T-helper 1 cell (primary cell): ENCODE measurements at places on chromosomes 5 and 9.
A peak's percentile ranks its signal among the peaks of the same experiment; 100 is the strongest.

GRCh38 chr9:129348890-129349664 is 171.0 kb upstream of the IER5L start:
- DNase-seq: no peak

- no peak for DNase-seq
These were observed 3.8 kb upstream of the NPDC1 start for GRCh38 chr9:137049544-137050449.

DNA sequence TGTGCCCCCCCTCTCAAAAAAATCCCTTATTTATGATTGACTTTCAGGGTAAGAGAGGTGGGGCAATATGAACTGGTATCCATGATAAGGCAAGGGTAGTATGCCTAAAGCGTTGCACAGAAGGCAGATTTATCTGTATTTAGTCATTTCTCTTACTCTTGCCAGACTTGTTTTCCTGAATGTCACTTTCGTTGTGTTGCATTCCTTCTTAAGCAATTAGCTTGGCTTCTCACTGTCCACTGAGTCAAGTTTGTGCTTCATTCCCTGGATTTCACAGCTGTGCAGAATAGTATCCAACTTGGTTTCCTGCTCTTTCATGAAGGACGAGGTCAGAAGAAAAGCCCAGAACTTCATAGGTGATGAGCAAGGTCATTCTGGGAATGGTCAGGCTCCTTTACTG is 301.5 kb upstream of the ACTBL2 start:
- no peak for DNase-seq

DNA sequence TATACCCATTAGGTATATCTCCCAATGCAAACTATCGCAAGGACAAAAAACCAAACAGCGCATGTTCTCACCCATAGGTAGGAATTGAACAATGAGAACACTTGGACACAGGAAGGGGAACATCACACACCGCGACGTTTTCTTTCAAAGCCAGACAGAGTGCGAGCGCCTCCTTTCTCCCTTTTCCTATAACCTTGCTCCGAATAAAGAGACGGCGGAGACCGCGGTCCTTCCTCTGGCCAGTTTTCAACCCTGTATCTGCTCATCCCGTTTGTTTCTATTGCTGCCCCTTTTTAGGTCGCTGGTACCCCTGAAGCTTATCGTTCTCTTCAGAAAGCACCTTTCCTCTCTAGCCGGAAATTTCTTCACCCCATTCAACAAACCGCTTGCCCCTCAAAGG is 1.3 kb downstream of the LVRN start:
- no peak for DNase-seq

DNA sequence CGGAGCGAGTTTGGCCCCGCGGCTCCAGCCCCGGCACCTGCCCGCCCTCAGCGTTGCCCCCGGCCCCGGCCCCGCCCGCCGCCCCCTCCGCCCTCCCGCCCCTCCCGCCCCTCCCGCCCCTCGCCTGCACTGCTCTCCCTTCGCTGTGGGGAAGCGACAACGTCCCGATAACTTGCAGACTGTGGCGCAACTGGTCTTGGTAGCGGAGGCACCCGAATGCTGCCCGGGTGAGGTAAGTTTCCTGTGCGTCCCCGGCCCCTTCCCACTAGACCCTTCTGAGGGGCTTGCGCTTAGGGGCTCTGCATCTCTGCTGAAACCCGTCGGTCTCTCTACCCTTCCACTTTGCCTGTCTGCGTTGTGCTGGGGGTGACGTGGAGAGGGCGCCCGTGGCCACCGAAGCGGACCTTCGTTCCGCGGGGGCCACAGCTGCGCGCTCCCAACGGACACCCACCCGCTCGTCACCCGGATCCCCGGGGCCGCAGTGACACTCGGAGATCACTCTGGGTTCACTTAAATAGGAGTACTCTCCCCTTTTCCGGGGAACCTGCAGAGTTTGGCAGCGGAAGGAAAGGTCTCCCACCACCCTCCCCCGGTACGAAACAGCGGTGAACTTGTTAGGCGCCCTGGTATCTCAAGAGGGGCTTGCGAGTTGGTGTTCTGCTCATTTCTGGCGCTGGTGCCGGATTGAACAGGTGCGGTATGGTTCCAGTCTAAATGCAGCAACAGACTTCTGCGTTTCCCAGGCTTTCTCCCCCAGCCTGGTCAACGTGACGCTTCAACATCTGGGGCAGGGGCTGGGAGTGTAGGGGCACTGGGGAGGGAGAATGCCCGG is 707 bp downstream of the PIP5K1B start:
- DNase-seq: no peak

GRCh38 chr5:32388432-32389129 is 56.0 kb downstream of the ZFR start:
- peak; percentile 33 for DNase-seq

GRCh38 chr5:37721447-37721871 is 118.4 kb downstream of the GDNF start:
- DNase-seq: no peak

GRCh38 chr5:7261049-7261448 is 134.9 kb upstream of the ADCY2 start:
- peak; percentile 2 for DNase-seq

DNA sequence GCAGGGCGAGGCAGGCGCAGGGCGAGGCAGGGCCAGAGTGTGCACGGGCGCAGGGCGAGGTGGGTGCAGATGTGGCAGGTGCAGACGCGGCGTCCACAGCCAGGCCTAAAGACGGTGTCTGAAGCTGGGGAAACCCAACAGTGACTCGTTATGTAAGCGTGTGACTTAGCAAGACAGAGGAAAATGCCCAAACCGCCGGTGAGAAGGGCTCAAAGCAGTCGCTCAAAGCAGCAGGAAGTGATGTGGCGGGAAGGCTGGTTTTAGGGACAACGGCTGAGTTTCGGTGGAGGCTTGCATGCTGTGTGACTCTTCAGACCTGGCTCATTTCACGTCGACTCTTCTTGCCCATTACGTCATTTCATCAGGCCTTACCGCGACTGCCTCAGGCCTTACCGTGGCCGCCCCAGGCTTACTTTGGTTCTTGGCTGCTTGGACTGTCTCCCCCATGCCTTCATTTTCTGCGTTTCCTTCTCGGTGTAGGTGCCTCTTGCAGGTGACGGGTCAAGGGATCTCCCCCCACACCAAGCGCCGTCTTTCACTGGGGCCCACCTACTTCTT is 50.5 kb upstream of the EXOC3 start:
- peak; percentile 99 for DNase-seq

DNA sequence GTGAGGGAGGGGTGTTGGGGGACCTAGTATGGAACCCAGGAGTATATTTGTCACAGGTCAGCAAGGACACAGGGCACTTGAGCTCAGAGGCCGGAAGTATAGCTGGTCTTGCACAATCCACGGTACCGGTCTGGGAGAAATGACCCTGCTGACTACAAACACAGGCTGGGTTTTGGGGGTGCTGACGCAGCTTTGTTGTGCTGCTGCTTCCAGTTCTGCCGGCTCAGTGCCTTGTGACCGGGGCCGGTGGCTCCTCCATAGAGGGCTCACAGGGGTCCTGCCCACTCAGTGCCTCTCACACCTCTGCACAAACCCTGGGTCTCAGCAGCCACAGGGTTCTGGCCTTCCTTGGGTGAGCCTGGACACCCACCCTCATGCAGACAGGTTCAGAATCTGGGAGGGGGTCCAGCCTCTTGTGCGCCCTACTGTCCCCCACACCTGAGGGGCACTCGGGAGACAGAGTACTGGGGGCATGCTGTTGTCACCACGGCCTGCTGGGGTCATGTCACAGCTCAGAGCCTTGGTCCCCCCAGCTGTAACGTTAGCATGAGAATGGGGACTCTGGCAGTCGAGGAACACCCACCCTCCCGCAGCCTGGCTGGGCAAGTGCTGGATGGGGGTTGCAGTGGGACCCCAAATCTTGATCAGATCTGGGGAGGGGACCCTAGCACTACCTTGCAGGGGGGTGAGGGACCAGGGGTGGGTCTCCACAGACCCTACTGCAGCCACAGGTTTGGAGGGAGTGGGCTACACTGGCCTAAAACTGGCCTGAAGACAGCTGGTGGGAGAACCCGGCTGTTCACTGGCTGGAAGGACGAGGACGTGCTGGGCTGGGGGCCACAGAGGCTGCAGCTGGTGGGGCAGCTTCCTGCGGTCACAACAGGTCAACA is 17.7 kb downstream of the NINJ1 start:
- DNase-seq: no peak

GRCh38 chr5:107766439-107766838 is 95.7 kb upstream of the EFNA5 start:
- DNase-seq: no peak

GRCh38 chr5:140221697-140222223 is 46.8 kb downstream of the CYSTM1 start:
- no peak for DNase-seq

GRCh38 chr9:111482694-111483438 is 1.3 kb downstream of the ECPAS start:
- peak; percentile 45 for DNase-seq

- DNase-seq: peak; percentile 40
These were observed 12.5 kb downstream of the OR2S2 start for GRCh38 chr9:35945341-35946018.

DNA sequence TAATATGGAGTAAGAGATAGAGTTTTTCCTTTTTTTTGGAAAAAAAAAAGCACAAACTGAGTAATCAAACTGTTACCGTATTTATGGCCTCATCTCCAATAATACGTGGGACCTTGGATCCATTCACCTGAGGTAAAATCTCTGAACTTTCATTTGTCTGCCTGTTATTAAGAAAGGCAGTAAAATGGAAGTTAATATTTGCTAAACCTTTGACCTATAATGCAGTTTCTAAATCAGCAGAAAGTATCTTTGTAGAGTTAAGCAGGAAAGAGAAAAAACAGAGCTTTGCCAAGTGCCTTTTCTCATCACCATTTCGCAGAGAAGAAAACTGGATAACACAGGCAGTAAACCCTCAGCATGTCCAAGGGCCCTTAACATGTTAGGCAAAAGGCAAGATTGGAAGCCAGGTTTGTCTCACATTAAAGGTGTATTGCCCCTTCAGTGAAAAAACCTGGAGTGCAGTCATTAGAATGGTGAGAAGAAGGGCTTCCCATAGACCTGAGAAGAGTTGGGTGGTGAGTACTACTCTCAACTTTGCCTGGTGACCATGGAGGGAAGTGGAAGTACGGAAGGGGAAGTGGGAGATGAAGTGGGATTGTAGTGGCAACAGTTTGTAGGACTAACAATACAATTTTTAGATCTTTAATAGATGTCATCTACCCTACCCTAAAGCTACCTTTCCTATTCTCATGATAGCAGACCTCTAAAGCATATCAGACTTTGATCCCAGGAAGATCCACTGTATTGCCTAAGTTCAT is 65.4 kb upstream of the GRAMD2B start:
- DNase-seq: no peak

DNA sequence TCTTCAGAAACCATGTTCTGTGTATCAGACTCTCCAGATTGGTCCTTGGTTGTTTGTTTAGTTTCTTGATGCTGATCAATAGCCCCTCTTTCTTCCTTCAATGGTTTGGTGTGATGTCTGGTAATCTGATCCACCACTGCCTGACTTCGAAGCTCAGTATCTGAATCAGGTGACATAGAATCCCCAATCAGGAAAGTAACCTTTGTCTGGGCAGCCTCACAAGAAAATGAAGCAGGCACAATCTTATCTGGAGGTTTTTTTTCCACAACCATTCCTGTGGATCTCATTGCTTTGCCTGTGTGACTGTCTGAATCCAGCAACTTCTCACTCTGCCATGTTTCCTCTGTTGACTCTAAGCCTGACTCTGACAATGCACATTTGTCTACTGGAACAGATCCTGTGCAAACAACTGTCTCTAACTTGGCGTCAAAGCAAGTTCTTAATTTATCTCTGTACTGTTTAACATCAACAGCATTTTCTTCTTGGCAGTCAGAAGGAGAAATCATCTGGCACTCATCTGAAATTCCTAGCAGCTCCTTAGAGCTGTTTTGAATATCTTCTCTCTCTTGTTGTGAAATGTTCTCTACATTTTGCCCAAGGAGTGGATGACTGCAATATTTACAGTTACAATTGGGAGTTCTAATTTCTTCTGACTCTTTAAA is 37.1 kb upstream of the RAPGEF6 start:
- no peak for DNase-seq

- DNase-seq: no peak
These were observed at the start of gene NCS1 for GRCh38 chr9:130172161-130172857. TSS of gene NCS1 (plus strand) at chr9:130172404. CDS start at chr9:130172664, 260 bp downstream.

- no peak for DNase-seq
These were observed 15.1 kb downstream of the PRKACG start for GRCh38 chr9:68998812-68999211.

DNA sequence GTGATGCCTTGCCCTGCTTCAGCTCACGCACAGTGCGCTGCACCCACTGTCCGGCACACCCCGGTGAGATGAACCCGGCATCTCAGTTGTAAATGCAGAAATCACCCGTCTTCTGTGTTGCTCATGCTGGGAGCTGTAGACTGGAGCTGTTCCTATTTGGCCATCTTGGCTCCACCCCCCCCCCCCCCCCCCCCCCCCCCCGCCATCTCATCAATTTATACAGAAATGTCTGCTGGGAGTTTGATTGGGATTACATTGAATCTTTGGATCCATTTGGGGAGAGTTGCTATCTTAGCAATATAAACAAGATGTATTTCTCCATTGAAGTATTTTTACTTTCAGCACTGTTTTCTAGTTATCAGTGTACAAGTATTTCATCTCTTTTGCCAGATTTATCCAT is 55.2 kb downstream of the RIC1 start:
- no peak for DNase-seq

- no peak for DNase-seq
These were observed 10.4 kb downstream of the NR6A1 start for GRCh38 chr9:124760719-124761118.

GRCh38 chr5:83973925-83974815 is 253.5 kb upstream of the HAPLN1 start:
- no peak for DNase-seq

DNA sequence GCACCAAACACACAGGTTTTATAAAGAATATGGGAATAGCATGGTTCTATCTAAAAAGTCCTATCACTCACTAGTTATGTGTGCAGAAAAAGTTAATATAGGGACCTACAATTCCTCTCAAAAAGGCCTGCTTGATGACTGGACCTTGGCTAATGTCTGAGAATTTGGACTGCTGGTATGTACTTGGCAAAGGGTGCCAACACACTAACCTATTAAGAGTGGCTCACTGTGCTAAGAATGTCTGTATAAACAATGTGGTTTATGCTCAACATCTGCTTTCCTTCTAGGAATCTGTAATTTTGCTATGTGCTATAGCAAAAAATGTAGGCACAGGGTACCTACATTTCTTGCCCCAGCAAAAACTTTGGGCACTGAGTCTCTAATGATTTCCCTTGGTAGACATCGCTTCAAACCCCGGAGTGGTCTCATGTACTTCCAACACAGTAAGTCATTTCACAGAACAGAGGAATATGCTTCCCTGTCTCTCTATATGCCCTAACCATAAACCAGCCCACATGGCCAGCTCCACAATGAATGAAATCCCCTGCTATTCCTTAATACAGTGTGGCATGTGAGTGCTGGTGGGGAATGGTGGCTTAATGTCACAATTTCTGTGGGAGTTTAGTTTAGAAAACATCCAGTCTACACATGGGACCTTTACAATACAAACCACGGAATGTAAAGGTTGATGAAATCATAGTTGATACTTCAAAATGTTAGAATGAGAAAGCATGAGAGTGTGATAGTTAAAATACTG is 101.7 kb downstream of the UBAP2 start:
- no peak for DNase-seq

DNA sequence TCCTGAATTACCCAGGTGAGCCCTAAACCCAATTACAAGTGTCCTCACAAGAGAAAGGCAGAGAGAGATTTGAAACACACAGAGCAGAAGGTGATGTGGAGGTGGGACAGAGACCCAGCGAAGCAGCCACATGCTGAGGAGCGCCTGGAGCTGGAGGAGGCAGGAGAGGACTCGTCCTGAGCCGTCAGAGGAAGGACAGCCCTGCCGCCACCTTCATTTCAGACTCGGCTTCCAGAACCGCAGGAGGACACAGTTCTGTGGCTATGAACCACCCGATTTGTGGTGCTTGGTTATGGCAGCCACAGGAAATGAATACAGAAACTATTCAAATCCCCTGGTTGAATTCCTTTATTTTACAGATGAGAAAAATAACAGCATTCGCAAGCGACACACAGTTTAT is 16.4 kb upstream of the FBP1 start:
- DNase-seq: no peak
